ENCODE measurements at places on chromosomes 6 and 20.

- peak; percentile 17 for DNase-seq
These were observed 2.4 kb downstream of the BAK1 start for GRCh38 chr6:33577718-33578117.

DNA sequence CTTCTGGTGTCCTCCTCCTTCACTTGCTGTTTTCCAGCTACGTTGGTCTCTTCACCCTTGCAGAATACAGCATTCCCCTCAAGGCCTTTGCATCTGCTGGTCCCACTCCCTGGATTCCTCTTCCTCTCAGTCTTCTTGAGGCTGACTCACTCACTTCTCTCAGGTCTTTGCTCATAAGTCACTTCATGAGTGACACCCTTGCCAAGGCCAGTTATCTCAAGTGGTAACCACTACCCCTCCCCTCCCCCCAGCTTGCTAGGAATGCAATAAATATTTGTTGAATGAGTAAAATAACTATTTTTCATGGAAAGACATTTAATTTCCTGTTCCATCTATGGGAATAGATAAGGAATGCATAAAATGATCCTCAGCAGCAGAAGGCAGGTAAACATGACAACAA, 131.7 kb downstream of the PLCB4 start:
- no peak for DNase-seq

DNA sequence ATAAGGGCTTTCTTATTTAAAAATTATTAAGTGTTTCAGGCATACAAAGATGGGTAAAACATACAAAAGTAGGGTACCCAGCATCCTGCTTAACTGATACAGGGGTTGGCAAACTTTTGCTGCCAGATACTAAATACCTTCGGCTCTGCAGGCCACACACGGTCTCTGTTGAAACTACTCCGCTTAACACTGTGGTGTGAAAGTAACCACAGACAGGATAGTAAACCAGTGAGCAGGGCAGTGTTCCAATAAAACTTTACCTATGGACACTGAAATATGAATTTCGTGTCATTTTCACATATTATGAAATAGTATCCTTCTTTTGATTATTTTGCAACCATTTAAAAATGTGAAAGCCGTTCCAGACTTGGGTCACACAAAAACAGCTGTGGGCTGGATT, 92.4 kb downstream of the EYA2 start:
- no peak for DNase-seq

DNA sequence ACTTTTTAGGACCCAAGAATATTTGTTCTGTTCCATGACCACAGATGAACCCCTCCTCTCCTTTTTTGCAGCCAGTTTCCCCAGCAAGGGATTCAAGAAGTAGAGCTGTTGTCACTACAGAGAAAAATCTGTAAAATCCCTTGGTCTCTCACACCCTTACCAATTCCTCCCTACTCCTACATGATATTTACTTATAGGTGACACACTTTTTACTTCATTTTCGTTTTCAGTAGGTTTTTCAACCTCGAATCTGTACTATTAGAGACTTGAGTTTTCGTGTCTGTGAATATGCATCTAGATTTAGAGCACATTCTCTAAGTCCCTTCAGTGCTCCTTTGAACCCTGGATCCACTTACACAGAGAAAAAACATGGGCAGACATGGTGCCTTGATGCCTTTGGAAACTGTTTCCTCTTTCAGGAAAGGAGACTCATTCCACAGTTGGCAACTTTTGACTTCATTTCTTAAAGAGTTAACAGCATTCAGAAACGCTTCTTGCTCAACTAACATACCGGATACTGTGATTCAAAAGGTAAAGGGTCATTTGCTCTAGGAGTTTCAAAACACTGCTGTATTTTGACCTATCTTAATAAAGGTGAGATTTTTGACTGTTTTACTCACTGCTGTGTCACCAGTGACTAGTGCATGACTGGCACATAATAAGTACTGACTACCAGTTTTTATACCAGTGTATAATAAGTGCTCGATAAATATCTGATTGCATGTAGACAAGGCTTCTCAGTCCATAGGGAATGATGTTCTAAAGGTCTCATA, 50.6 kb downstream of the LAMA4 start:
- no peak for DNase-seq

DNA sequence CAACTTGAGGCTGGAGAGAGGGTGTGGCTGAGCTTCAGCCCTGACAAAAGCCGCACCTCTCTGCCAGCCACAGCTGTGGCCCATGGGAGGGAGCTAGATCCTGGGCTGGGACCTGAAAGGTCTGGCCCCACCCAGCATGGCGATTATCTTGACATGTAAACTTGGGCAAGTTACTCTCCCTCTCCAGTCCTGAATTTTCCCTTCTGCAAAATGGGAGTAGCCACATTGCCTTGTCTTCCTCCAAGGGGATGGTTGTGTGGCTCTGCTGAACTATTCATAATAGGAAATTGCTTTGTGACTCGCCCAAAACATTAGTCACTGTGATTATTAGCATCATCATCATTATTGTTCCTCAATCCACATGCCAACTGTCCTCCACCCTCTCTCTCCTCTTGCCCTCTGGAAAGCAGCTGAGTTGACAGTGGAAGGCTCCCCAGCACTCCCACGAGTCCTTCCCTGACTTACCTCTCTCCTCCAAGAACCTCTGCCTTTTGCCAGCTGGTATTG, 23.0 kb upstream of the RBPJL start:
- no peak for DNase-seq

DNA sequence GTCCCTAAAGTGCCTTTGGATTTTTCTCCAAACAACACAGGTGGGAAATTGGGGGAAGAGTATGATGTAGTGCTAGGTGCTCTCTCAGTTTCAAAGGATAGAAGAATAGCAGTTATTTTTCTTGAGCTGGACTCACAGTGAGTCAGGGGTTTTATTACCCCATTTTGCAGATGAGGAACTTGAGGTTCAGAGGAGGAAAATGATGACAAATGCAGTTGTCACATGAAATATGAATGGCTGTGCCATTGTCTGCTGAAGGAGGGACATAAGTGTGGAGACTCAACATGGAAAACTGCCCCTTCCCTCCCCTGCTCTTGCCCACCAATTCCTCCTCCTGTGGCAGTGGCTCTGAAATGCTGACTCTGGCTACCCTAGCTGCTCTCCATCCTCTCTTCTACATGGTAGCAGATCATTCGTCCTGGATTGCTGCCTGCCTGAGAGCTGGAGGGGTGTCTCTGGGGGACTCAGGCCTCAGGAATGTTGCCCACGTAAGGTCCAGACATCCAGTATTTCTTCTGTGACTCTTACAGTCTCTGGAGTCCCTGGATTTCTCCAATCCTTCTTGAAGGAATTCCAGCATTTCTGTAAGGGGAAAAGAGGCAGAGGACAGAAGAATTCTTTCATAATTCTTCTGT, 37.6 kb upstream of the EPB41L1 start:
- DNase-seq = no peak

DNA sequence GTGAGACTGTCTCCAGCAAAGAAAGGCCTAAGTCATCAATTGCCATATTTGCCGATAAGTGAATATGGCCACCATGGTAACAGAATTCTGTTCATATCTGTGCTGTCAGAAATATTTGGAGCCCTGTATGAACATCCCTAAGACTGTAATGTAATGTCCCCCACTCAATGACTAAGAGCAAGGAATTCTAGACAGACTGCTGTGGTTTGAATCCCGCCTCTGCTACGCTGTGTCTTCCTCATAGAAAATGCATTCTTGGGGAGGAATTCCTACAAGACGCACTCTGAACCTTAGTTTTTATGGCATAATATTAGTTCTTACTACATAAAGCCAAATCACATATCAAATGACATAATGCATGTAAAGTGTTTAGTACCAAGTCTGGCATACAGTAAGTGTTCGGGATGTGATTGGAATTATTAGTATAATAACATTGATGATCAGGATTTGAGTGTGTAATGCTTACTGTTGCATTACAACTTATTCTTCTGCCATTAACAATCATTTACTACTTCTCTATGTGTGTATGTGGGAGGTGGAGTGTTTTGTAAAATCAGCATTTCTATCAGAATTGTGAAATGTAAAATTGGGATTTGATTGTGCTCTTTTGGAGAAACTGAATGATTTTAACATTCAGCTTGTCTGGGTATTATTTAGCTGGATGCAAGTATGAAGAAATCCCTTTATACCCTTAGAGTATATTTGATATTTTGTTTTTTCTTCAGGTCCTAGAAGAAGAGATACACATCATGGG, 103.0 kb downstream of the OLIG3 start:
- no peak for DNase-seq

- no peak for DNase-seq
These were observed 267.9 kb downstream of the THBS2 start for GRCh38 chr6:168985705-168986104.

All from CD4-positive, alpha-beta T cell treated with Interleukin-21 for 1 hour (primary cell).